ENCODE measurements at places on chromosomes 11 and 22.

DNA sequence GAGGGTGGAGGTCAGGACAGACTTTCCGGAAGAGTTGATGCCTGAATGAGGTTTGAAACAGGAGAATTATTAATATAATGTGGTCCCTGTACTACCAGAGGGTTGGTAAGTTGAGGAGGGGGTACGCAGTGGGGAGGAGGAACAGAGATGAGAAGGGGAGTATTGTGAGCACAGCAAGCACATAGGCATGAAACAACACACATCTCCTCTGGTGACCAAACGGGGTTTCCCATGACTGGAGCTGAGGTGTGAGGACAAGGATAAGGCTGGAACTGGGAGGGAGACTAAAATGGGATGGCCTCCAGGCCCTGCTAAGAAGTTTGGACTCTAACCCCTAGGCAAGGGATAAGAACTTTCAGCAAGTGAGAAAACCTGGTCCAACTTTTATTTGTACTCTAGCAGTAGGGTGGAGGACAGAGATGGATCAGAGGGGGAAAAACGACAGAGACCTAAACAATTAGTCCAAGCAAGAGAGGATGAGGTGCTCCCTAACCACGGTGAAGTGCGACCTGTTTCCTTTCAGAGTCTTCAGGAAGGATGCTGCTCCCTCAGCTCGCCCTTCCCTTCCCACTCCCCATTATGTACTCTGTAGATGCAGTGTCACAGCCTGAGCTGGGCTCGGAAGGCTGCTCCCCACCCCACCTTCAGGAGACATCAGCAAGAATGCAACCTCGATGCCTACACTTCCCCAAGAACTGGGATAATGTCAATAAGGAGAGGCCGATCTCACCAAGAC lies 59.2 kb downstream of the BTG4 start:
- no peak for DNase-seq

- DNase-seq = no peak
Measured at GRCh38 chr11:70070706-70071105, 7.4 kb upstream of the ANO1 start.

DNA sequence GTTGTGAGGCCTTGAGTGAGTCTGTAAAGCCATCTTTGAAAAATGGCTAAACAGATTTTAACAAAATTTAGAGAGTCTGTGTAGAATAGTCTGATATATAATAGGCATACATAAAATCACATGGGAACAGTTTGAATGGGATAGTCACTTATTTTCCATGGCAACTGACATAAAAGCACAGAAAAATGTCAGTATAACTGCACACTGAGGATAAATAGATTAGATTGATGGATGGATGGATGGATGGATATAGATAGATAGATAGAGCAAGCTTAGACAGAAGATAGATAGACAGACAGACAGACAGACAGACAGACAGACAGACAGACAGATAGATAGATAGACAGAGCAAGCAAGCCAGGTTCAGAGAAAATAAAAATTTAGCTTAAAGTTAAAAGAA lies 660.2 kb upstream of the API5 start:
- no peak for DNase-seq

DNA sequence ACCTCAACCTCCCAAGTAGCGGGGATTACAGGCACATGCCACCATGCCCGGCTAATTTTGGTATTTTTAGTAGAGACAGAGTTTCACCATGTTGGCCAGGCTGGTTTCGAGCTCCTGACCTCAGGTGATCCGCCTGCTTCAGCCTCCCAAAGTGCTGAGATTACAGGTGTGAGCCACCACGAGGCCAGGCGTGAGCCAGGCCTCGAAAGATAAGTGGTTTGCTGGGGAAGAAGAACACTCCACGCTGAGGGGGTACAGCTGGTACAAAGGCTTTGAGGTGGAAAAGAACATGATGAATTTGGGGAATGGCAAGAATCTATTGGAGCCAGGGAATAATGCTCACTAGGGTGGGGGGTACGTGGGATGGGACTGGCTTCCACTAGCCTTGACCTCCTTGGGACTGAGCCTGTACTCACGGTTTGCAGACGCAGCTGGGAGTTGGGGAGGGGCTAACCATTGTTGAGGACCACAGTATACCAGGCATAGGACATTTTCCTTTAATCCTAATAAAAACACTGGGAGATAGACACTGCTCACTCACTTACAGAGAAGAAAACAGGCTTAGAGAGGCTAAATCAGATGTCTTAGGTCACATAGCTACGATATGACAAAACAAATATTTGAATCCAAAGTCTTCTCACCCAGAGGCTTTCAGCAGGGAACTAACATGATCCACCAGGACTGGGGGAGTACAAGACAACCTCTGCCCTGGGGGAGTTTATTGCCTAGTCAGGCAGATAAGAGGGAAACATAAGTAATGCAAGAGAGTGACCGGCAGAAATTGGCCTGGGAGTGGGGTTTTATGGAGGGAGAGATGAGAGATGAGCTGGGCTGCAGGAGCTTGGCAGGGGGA lies 4.9 kb downstream of the SLCO2B1 start:
- DNase-seq = no peak

GRCh38 chr11:75896843-75897419 lies 81.9 kb downstream of the UVRAG start:
- peak; percentile 58 for DNase-seq

- DNase-seq = no peak
Measured at GRCh38 chr11:61587541-61587941, 6.7 kb upstream of the SYT7 start.

GRCh38 chr11:27509908-27510307 lies 3.3 kb upstream of the LIN7C start:
- DNase-seq = no peak

GRCh38 chr11:8760896-8761295 lies 78.3 kb downstream of the RPL27A start:
- DNase-seq = no peak

DNA sequence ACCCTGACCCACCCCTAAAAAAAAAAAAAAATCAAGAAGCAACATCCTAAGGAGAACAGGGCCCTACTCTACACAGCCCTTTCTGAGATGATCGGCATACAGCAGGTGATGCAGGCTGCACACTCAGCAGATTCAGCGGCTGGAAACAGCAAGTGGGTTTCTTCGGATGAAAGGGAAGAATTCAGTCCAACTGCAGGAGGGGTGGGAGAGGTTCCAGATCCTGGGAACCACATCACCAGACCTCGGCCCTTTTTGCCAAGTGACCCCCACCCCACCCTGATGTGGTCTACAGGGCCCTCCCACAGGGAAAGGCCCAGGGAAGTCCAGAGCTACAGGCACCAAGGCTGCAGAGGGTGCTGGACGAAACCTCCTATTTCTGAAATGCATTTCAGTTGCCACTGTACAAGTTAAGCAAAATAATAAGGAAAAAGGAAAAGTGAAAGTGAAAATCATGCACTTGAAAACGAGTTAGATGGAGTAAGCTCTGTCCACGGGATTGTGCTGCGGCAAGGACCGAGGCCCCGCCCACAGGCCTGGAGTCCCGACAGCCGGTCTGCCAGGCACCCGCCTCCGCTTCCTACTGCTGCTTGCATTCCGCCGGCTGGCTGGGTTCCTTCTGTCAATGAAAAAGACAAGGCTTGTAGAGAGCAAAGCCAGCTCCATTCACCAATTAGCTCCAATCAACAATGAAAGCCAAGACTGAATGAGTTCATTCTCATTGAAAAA lies 16.0 kb upstream of the PHLDA2 start:
- DNase-seq = no peak

DNA sequence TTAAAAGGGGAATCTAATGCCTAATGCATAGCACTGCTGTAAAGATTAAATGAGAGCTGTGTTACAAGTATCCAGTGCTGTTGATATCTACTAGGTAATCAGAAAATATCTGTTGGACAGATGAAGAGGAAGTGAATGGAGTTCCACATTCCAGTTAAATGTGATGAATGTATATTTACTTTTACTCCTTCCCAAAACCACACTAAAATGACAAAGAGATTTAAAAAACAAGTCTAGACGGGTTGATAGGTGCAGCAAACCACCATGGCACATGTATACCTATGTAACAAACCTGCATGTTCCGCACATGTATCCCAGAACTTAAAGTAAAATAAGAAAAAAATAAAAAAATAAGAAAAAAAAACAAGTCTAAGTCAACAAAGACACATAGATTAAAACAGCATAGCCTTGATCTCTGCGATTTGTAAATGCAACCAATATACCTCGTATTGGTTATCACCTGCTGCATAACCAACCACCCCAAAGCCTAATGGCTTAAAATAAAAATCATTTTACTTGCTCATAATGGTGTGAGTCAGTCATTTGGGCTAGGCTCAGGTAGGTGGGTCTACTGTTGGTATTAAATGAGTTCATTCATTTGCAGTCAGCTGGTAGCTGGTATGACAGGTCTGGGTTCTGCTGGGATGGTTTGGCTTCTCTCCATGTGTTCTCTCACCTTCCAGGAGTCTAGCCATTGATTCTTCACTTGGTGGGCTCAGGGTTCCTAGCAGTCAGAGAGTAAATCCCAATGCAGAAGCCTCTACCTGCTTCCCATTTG lies 39.7 kb upstream of the SLC6A5 start:
- DNase-seq = no peak

- no peak for DNase-seq
Measured at GRCh38 chr11:103530257-103530656, 421.0 kb downstream of the DYNC2H1 start.

Data from NCI-H1105 treated with DMSO at 0.1 percent for 48 hours (cell line).